PC-3 (cell line): ENCODE measurements at places on chromosomes 3 and 15. TPM values are rescaled to one million over a fixed set of nuclear protein-coding genes. Genes with fewer than 3 reads are reported as not detected.
A peak's percentile ranks its signal among the peaks of the same experiment; 100 is the strongest.

DHX36 gene
- 34.5 and 54.5 TPM in 2 replicates for total RNA-seq

GNAT1 gene
- total RNA-seq, result 0.22 TPM in 1 of 2 replicates, not detected in the other

C3orf33 gene
- 3.5 and 3.6 TPM in 2 replicates for total RNA-seq

SCG5 gene
- total RNA-seq, result 1.3 and 1.6 TPM in 2 replicates

LMOD3 gene
- not detected in 2 replicates for total RNA-seq

UBA5 gene
- 66.6 and 78.7 TPM in 2 replicates for total RNA-seq

GRCh38 chr3:28890373-28890772, 390.5 kb upstream of the RBMS3 start:
- no peak for DNase-seq

DNA sequence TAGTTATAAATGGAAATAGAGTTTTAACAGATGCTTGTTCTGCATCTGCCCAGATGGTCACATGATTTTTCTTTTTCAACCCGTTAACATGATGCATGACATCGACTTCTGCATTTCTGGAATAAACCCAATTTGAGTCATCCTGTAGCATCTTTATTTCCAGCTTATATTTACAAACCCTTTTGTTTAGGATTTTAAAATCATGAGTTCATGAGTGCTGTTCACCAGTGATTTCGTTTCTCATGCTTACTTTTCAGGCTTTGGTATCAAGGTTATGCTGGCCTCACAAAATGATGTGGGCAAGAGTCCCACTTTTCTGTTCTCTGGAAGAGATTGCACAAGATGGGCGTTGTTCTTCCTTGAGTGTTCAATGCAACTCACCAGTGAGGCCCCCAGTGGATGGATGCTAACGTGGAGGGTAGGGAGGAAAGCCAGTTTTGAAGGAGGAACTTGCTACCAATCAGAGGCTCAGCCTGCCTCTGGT, 5.2 kb downstream of the HRH1 start:
- peak; percentile 37 for DNase-seq

GRCh38 chr15:74378848-74379247, 11.4 kb upstream of the CYP11A1 start:
- no peak for DNase-seq

DNA sequence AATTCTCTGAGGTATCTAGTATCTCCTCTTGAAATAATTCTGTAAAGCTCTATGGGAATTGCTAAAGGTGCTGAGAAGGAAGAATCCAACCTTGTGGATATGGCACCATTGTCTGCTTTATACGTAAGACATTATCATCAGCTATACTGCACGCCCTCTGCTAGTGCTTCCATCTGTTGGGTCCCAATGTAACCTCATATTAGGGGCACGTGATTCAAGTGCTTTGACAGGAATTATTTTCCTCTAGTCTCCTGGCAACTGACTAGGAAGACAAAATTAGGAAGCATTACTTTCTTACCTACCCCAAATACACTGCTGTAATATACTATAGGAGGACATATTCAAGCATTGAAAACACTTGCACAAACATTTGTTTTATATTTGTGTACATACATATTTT, 24.0 kb downstream of the COPS2 start:
- no peak for DNase-seq

DNA sequence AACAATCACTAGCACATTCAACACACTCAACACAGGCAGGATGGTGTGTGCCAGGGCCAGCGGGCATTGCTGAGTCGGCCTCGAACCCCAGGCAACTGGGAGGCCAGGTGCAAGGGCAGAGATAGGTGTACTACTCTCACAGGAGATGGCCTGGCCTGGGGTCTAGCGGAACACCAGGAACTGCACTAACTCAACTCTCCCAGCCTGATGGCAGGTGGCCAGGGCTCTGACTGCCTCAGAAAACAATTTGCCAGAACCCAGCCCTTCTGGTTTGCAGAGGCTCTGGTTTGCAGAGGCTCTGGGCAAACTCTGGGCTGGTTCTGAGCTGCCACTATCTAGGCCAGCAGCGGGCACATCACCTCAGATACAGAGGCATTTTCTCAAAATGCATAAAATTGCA, 229.2 kb upstream of the CHRNA7 start:
- peak; percentile 37 for DNase-seq

DNA sequence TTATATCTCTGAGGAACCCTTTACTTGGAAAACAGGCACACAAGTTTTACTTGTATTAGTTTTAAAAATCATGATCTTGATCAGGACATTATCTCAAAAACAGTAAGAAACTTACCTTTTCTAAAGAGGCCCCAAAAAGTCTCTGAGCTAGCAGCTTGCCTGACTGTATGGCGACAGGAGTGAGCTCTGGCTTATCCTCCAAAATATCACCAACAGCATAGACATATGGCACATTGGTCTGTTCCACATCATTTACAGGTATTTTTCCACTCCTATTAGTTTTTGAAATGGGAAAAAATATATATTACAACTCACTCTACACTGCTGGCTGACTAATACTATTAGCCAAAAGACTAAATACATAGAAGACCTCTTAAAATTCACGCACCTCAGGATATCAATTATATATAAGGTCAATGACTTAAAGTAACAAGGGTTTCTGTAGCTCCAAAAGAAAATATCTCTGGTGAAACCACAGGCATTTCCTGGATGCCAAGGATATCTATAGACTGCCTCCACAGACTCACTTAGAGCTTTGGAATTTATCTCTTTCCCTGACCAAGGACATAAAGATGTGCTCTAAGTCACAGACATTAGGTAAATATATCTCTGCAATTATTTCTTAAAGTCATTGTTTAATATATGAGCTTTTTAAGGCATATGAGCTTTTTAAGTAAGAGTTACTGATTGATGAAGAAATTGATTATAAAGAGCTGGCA, 33.1 kb downstream of the TXNRD3 start:
- DNase-seq, result peak; percentile 43

DNA sequence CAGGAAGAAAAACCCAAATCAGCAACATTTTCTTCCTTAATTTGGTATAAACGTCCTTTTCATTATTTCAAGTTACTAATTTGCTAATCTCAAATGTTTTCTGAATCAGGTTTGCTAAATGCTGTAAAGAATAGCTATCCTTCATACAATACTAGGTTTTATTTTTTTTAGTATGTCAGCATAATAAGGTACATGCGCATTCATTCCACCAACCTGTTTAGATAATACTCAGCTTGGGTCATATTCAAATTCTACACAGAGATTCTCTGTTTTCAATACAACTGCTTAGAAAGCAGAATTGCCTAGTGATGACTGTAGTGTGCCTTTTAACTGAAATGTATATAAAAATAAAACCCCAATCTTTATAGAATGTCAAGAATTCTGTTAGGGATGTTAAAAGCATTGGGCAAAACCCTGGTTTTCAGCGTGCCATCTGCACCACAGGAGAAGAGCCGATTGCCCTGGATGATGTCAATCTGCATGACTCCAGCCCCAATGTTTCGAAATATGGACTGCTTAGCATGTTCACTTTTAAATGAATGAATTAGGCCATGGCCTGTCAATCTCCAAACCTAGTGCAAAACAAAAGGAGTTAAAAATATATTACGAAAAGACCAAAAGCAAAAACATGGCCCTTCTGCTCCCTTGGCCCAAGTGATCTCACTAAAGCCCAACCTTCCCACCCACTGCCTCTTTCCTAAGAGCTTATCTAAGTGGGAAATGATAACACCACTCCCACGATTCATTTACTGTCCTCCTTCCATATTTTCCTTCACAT, 107.4 kb downstream of the GLDN start:
- no peak for DNase-seq

GRCh38 chr3:194384569-194385001, 14.5 kb downstream of the GP5 start:
- no peak for DNase-seq

GRCh38 chr15:33242165-33242564, 47.7 kb upstream of the FMN1 start:
- DNase-seq, result peak; percentile 94

DNA sequence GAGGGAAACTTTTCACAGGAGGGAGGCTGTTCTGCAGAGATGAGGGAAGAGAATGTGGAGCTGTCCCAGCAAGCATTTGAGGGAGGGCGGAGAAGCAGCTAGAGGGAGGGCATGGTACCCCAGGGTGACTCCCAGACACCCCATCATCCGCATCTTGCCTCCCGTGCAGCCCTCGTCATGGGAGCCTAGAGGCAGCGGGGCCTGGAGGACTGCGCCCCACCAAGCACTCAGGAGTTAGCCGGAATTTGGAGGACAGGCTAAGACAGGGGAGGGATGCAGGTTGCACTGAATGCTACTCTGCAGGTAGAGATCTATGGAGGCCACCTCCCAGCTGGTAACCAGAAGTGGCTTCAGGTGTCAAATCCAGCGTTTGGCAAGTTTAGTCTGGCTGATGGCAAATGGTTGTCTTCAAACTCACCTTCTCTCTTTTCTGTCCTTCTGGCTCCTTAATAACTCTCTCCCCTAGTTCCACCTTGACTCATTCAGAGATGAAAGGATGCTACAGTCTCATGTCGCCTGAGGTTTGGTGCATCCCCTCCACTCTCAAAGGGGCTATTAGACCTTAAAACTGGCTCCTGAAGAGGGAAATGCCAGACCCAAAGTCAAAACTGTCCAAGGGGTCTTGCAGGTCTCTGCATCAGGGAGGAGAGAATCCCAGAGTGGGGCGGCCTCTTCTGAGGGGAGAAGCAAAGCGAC, 155.9 kb upstream of the TLE3 start:
- no peak for DNase-seq

DNA sequence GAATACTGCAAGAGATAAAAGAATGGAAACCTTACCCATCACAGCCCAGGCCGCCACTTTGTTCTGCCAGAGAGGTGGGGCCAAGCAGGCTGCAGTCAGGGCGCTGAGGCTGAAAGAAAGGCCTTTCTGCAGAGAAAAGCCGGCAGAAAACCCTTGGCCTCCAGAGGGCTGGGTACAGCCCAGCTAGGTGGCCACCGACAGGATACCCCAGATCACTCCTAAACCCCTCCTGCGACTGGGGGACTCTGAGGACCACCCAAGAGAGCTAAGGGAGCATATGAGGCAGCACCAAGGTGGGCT, 69.3 kb downstream of the SMAD6 start:
- DNase-seq, result no peak

DNA sequence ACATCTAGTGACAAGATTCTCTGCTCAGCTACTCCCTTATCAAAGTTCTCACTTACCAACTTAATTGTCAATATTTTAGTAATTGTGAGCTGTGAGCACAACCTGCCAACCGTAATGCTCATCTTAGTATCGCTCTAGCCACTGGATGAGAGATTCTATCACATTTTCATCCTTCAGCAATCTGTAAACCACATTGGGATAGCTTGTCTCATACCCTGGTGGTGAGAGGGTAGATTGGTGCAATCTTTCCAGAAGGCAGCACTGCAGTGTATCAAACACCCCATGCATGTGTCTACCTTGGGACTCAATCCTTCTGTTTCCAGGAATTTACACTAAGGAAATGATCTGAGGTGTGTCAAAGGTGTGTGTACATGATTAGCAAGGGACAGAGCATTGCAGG, 18.9 kb upstream of the ATP8B4 start:
- no peak for DNase-seq

- DNase-seq, result peak; percentile 76
These were observed 53.5 kb downstream of the AMOTL2 start for GRCh38 chr3:134320749-134321148.

DNA sequence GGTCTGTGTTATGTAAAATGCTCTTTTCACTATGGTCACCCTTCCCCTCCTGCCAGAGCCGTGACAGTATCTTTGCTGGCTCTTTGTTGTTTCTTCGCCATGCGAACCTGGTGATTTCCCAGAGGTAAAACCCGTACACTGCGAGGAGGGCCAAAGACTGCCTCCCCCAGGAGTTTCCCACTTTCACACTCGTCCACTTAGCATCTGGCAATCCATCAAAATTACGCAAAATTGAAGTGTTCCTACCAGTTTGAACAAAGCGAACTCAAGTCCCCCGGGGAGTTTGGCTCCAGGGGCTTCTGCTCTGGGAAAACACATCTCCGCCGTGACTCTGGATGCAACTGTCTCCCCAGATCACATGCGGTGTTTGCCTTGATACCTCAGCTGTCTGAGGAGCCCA, 239.9 kb downstream of the FAM43A start:
- DNase-seq, result no peak

GRCh38 chr3:119794971-119795612, 13.2 kb downstream of the NR1I2 start:
- peak; percentile 55 for DNase-seq

DNA sequence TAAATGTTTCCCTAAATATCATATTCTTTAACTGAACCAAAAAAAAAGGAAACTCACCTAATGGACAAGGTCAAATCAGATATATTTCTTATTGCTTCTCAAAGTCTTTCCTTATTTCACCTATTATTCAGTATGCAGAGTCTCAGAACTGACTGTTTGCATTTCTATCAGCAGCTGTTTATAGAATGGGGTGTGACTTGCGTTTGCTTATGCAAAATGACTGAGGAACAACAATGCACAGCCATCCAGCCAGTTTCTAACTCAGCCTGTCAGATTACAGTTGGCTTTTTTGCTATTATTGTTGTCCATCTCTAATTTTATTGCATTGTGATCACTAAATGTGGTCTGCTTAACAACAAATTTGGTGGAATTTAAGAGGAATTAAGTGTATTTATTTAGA, 40.7 kb downstream of the RAB27A start:
- DNase-seq, result no peak

- DNase-seq, result peak; percentile 19
These were observed at the start of gene CHST13 for GRCh38 chr3:126523745-126524428. TSS of gene CHST13 (plus strand) at chr3:126524155. CDS start at chr3:126524333, 178 bp downstream.

DNA sequence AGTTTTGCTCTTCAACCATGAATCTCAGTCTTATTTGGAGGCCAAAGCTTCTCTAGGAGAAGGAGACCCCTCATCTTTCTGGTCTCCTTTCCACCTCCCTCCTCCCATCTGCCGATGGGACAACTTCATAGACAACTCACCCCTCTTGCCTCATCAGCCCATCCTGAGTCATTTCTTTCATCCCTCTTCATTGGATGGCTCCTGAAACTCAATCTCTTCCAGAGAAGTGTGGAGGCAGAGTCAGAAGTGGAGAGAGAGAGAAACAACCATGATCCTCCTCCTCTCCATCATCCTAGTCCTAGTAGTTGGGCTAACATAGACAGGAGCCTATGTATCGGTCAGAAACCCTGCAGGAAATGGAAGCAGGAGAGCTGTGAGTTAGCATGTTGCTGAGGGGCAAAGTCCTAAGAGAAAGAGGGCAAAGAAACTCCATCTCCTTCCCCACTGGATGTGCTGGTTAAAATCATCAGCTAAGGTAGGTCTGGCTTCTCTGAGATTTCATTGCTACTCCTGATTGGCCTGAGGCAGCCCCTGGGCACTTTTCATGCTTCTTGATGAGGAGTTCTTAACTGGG, 21.3 kb upstream of the HCN4 start:
- DNase-seq, result no peak

- DNase-seq, result peak; percentile 33
These were observed 41.0 kb upstream of the IREB2 start for GRCh38 chr15:78396976-78397375.

- DNase-seq, result no peak
These were observed 69.2 kb upstream of the GOLGA8B start for GRCh38 chr15:34652726-34653033.

GRCh38 chr15:79160211-79160610, 69.6 kb upstream of the RASGRF1 start:
- DNase-seq, result peak; percentile 54
